ENCODE measurements at places on chromosomes 7 and 10. TPM values are rescaled to one million over a fixed set of nuclear protein-coding genes. Genes with fewer than 3 reads are reported as not detected.
A peak's percentile ranks its signal among the peaks of the same experiment; 100 is the strongest.

DNA sequence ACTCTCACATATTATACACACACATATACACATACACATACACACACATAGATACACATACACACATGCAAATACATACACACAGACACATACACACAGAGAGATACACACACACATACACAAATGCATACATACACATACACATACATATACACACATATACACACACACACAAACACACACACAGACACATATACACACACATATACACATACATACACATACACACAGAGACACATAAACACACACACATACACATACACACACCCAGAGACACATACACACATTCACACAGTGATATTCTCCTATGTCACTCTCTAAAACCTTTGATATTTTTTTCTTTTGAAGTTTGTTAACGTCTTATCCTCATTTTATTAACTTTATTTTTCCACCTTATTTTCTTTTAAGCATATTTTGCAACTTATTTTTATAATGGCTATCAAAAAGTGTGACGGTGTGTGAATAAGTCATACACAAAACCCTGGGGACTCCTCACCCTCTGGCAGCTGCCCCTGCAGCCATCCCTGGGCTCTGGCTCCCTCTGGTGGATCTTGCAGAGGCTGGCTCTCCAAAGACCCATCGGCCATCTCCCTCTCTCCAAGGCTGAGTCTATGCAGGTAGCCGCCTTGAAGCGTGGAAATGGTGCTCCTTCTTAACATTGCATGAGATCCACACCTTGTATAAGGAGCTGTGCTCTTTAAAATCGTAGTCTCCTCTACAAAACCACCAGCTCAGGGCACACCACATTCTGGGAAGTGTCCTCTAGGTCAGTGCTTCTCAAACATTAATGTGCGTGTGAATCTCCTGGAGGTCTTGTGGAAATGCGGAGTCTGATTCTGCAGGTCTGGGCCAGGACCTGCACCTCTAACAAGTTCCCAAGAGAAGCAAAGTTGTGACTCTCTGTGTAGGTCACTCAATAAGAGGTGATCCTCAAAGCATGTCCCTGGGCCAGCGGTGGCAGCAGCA is 4.1 kb upstream of the C10orf120 start:
- peak; percentile 83 for DNase-seq

- no peak for DNase-seq
Measured at GRCh38 chr10:45442662-45443061, 68.6 kb downstream of the ALOX5 start.

DNA sequence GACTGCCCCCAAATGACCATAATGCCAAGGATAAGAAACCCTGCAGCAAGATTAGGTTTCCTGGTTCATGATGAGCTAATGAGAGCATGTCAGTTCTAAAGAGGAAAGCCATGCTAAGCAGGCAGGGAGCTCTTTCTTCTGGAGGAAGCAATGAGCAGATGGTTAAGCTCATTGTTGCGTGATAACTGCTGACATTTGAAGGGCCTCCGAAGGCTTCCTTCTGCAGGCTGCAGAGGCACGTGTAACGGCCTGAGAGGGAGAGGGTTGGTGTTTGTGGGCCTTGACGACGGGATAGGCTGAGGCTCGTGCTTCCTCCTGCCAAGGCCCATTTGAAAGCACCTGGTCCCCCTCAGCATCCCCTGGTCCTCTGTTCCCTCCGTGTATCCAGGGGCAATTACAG is 63.5 kb upstream of the BTBD16 start:
- no peak for DNase-seq

DNA sequence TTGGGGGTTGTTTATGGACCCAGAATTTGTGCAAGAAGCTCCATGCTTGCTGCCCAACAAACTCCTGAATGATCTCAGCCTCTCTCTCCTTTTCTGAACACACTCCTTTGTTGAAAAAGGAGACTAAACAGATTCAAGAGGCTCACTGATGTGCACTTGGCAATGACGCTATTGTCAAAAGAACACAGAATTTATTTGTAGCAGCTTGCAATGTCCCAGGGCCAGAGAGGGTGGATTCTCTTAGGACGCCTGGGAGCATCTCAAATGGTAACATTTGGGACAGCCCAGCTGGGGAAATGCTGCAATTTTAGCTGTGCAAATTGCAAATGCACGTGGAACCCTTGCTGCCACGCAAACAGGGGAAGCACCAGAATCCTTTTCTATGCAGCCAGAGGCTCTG is 79.9 kb downstream of the GPR26 start:
- DNase-seq: no peak

Gene GOLGA7B
- total RNA-seq: not detected

Gene VSIR
- total RNA-seq: 127 TPM

All from left ventricle myocardium superior (tissue), 1 donor.